ENCODE measurements at places on chromosomes 6 and 20.

GRCh38 chr6:170049641-170050561, 241.0 kb downstream of the DLL1 start:
- no peak for DNase-seq

DNA sequence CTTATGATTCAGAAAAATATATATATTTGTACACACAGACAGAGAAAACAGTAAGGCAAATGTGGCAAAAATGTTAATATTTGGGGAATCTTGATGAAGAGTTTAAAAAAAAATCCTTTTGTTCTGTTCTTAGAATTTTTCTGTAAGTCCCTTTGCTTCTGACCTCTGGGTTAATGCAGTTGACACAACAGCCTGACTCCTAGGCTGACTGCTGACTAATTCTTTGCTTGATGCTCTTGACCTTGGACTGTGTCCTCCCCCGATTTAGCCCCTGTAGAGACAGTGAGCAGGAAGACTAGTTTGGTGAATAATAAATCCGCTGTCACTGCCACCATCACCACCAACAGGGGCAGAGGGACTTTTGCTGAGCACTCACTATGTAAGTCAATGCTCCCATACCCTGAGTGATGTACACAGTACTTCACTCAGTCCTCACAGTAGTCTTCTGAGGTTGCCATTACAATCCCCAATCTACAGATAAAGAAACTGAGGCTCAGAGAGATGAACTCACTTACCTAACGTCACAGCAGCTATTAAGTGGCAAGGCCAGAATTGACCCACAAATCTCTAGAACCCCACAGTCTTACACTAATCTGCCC, 71.7 kb downstream of the SNX5 start:
- no peak for DNase-seq

GRCh38 chr20:18030020-18030419, 27.7 kb downstream of the OVOL2 start:
- DNase-seq = no peak

DNA sequence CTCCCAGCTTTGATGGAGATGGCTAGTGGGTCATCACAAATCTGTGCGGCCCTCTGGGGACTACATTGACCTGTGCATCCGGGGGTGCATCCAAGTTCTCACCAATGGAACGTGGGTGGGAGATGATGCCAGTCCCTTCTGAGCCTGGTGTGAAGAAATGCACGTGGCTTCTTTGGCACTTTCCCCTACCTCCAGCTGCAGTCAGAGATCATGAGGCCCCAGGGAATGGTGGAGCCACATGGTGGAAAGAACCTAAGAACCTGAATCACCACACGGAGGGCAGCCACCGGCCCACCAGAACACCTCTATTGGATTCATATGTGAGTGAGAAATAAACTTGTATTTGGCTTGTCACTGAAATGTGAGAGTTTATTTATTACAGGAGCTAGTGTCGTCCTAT, 9.9 kb upstream of the CDKN1A start:
- no peak for DNase-seq

DNA sequence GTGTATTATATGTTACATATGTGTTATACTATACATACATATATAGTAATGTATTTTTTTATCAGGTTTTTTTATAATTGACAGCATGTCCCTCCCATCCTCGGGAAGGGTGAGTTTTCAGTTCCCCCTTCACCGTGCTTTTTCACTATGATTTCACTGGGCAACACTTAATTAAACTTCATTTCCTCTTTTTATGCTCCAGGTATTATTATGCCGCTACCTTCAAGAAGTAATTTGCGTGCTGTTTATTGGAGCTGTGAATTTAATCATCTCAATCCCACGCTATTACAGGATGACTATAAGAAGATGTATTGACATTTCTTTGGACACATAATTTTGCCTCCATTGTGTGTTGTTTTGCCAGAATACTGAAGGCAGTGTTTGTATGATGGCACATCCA, 228.6 kb downstream of the SAMD5 start:
- DNase-seq = no peak

- no peak for DNase-seq
These were observed 6.2 kb upstream of the COL12A1 start for GRCh38 chr6:75211920-75212590.

DNA sequence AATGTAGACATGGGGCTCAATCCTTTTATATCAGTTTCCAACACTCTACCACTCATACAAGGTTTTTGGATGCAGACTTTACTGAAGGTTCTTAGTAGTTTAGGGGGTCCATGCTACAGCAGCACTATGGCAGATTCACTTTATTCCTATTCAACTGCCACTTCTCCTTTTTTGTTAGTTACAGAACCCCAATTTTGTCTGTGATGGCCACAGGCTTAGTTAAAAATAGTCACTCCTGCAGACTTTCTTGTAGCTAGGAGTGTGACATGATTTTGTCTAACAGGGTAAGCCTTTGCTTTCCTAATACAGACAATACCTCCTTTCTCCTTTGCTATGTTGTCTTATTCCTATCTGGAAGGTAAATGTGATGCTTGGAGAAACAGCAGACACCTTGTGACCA, 90.0 kb upstream of the SLC24A3 start:
- no peak for DNase-seq

Measured in stimulated activated CD8-positive, alpha-beta memory T cell treated with anti-CD3 and anti-CD28 coated beads, Interleukin-4, amount 100 ng/mL, for 24 hours (primary cell).